ENCODE measurements at places on chromosomes 1 and 21.

DNA sequence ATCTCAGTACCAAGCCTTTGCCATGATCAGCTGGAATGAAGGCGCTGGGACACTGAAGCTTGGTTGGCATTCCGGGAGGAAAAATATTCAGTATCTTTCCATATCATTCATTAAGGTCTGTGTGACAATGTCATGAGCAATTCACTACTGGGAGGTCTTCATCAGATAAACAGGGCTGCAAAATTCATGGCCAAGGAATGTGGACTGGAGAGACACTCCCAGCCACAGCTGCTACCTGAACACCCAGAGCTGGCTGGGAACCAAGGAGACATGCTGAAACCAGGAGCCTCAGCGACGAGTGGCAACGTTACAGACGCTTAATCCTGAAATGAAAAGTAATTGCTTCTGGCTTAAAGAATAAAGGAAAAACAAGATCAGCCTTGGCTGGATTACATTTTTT, 30.6 kb upstream of the DDAH1 start:
- no peak for DNase-seq

- no peak for DNase-seq
These were observed 272.9 kb upstream of the CSF3R start for GRCh38 chr1:36755303-36756230.

GRCh38 chr1:67939186-67939743, 106.0 kb upstream of the GNG12 start:
- no peak for DNase-seq

DNA sequence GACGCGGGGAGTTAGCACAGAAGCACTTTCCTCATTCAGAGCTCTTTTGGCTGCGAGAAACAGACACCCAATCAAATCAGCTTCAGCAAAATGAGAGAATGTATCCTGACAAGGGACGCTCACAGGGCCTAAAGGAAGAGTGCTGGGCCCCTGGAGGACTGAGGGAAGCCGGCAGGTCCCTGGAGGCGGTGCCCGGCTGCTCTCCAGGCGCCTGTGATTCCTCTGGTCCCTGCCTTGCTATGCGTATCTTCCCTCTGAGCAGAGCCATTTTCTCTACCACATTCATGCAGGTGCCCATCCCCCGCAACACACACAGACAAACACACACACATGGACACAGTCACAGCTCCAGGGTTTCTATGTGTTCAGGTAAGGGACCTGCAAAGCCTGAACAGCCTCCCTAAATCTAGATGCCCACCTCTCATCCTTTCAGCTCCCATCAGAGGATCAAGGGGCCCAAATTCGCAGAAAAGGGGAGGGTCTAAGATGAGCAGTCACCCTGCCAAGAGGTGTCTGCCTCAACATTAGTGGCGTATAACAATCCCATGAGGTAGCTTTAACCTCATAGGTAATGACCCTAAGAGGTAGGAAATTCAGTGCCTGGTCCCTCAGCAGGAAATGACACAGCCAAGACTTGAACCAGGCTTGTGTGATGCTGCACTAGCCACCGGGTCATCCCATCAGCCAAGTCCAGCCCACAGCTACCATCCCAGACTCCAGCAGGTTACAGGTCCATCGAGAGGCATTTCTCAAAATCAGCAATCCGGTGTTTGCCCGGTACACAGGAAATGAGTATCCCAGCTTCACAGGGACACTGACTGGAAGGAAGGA, 29.0 kb downstream of the PTAFR start:
- DNase-seq = no peak

DNA sequence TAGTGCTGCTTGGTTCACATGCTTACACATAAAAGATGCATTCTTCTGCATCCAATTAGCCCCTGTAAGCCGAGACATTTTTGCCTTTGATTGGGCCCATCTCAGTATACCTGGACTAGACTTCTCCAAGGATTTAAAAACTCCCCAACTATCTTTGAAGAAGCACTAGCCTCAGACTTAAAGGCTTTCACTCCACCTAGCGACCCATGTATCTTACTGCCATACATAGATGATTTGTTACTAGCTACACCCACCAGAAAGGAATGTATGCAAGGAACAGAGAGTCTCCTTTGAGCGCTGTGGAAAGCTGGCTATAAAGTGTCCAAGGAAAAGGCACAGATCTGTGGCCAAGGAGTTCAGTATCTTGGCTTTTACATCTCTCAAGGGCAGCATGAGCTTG, 91.7 kb downstream of the LIPI start:
- DNase-seq = no peak

Data from stimulated activated naive B cell treated with anti-CD40 and anti-IgM and Interleukin-4, amounts not matched to agents 10 μg/mL and 1 μg/mL and 100 μg/mL, for 72 hours (primary cell).